T-helper 17 cell (primary cell): ENCODE measurements at places on chromosomes 1 and 21.

GRCh38 chr1:67559222-67559700, 125.7 kb upstream of the GADD45A start:
- DNase-seq = no peak

DNA sequence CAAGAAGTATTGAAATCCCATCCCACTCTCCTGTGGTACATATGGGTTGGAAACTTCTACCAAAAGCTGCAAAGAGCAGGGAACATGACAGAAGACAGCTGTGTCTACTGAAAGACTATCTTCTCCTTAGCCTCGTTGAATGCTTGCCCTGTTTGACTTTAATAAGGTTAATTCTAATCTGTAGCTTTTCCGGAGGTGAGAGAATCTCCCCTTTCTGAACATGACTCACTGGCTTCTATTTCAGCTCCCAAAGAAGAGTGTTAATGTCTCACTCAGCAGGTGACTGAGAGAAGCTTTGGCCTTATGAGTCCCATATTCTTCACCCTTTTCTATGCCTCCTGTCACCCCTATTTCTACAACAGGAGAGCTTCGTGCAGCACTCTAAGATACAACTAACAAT, 88.3 kb downstream of the HHIPL2 start:
- no peak for DNase-seq

- DNase-seq = no peak
Observed at GRCh38 chr1:212595787-212596714, 12.5 kb upstream of the ATF3 start.

- no peak for DNase-seq
Observed at GRCh38 chr1:106780066-106780465, 276.4 kb upstream of the PRMT6 start.

GRCh38 chr1:181044449-181044966, 10.7 kb downstream of the MR1 start:
- DNase-seq = no peak

- DNase-seq = no peak
Observed at GRCh38 chr1:208159555-208160258, 84.5 kb downstream of the PLXNA2 start.

GRCh38 chr1:91314643-91315042, 90.0 kb downstream of the HFM1 start:
- DNase-seq = no peak

DNA sequence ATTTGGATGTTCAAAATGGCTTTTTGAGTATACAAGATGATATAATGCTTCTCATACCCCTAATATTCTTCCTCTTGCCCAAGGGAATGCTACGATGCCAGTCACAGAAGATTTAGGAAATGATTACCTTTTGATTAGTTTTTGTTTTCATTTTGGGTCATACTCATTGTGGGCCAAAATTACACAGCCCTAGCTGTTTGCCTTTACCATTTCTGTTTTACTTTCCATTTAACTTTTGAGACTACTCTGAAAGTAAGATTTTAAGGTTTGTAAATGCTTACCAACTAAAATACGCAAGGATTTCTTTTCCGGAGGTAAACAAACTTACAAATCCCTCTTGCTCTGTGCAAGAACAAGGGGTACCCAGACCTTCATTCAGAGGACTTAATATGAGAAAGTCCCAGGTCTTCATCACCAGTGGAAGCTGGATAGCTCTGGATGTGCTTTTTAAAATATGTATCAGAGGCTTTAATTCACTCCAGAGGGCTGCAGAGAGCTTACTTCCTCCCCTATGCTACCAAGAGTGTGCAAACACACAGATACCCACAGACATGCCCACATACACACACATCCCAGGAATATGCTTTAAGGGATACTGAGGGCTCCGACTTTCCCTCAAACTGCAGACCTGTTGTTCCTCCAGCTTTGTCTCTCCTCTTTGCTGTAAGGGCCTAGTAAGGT, 631.4 kb downstream of the SMYD3 start:
- no peak for DNase-seq

DNA sequence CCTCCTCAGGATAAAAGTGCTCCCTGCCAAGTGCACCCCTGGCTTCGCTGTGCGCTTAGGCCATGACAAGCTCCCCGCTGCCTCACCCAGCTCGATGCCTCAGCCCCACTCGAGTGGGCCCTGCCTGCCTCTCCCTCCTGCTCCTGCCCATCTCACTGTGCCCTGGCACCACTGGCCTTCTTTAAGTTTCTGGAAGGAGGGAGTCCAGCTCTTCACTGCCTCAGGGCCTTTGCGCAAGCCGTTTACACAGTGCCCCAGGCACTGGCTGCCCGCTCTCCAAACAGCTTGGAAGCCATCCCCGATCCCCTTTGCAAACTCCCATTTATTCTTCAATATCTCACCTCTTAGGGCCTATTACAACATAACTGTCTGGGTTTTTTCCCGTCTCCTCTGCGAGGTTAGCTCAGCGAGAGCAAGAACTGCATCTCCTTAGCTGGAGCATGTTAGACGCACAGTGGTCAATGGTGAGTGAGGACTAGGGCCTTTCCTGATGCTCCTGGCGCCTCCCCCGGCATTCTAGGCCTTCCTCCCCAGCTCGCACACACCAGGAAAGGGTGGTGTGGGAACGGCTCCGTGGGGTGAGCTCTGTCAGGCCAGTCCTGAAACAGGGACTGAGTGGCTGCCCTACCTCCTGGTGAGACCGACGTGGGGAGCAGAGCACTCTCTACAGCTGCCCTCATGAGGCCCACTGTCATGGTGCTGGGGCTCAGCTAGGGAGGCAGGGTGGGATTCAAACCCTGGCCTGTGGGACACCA, 31.9 kb downstream of the PODN start:
- DNase-seq = no peak

DNA sequence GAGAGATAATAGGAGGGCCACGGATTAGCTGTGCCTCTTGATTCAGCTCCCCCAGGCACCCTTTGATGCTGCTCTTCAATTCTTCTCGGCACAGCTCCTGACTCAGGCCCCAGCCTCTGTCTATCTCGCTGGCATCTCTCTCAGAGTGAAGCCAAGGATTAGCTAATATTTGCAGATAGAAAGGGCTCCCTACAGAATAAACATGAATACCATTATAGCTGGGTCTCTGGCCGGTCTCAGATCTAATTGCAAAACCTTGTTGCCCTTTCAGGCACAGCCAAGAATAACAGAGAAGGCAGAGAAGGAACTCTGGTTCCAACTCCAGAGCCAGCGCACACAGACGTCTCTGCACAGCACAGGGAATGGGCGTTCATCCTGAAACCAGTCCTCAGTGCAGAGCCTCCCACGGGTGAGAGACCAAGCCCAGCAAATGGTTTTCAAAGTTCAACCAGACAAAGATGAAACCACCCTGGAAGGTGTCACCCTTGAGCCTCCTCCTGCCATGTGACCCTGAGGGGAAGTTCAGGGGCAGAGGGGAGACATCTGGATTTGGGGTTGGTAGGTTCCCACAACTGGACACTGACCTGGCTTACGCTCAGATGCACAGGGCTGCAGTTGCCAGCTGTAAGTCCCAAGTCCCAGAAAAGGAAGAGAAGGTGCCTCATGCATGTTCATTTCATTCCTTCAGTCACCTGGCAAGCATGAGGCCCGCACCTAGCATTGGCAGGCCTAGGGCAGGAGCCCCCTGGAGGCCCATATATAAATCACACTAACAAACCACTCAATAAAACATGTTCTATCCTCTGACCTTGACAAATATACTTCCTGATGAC, 394.0 kb downstream of the NPHP4 start:
- no peak for DNase-seq

GRCh38 chr1:44261962-44262361, 48.7 kb downstream of the DMAP1 start:
- no peak for DNase-seq

- no peak for DNase-seq
Observed at GRCh38 chr1:16978567-16979474, 1.6 kb downstream of the MFAP2 start.

DNA sequence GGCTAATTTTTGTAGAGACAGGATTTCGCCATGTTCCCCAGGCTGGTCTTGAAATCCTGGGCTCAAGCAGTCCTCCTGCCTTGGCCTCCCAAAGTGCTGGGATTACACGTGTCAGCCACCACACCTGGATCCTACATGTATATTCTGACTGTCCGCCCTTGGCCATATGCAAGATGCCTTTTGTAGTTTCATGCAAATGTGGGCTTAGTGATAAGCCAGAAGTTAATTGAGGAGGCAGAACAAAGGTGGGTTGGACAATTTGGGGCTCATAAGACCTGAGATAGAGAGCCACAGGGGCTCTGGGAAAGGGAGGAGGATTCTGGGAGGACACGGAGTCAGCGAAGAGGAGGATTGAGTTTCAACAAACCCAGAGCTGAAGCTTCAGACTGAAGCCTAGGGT, 24.9 kb downstream of the ALPL start:
- DNase-seq = no peak

DNA sequence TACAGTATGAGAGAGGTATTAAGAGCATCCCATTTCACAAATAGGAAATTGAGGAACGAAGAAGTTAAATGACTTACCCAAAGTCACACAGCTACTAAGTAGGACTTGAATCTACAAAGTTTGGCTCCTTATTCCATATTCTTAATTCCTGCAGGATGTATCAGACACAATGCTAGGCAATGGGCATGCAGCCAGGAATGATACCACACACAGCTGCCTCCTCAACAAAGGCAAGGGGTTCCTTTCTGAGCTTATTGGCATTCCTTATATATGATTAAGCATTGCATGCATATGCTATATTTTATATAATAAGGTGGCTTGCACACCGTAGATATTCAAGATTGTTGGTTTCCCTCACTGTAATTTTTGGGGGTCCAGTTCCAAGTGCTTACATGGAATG, 34.2 kb upstream of the JUN start:
- no peak for DNase-seq

DNA sequence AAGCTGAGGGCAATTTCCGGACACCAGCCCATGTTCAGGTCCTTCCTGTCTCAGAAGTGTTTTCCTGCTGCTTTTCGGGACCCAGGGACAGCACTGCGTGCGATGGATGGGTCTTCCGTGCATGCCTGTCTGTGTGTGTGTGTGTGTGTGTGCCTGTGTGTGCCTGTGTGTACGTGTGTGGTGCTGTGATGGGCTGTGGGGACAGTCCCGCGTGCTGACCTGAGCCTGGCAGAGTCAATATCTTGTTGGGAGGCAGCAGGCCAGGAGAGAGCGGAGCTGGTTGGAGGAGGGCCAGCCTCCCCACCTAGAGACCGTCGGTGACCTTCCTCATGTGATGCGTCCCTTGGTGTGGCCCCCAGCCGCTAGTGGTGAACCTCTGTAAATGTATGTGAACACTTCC, 13.7 kb downstream of the SKI start:
- no peak for DNase-seq

GRCh38 chr1:224783006-224783651, 146.3 kb upstream of the DNAH14 start:
- DNase-seq = no peak

GRCh38 chr21:44511219-44511937, 28.6 kb downstream of the KRTAP10-1 start:
- DNase-seq = no peak
